HepG2 (cell line): ENCODE measurements at places on chromosomes 2 and 18. TPM values are rescaled to one million over a fixed set of nuclear protein-coding genes. Genes with fewer than 3 reads are reported as not detected.

GRCh38 chr2:6562771-6563170 lies 302.9 kb downstream of the CMPK2 start:
- no peak for DNase-seq

PSMD14 gene
- 149 and 231 TPM in 2 replicates for total RNA-seq

TEX44 gene
- not detected in 2 replicates for total RNA-seq

- no peak for DNase-seq
Measured at GRCh38 chr2:79447463-79447862, 65.4 kb upstream of the CTNNA2 start.

GRCh38 chr2:62787386-62787785 lies 81.9 kb downstream of the EHBP1 start:
- no peak for DNase-seq

TCF7L1 gene
- total RNA-seq, result 0.04 and 0.08 TPM in 2 replicates

DNA sequence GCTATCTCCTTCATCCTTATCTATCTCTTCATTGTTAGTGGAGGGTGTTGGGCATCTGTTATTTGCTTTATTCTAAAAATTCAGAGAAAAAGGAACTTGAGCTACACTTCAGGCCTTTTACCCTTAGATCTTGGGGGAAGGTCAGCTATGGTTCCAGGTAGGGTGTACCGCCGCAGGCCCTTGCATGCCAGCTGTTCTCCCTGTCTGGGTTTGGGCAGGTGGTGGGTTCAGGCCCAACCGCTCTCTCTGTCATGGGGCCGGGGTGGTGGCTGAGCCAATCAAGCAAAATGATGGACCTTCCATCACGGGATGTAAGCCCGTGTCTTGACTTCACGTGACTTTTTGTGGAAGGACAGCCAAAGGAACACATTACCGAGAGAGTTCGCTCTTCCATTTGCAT lies 231.1 kb downstream of the LDLRAD4 start:
- DNase-seq, result no peak

MAL gene
- not detected in 2 replicates for total RNA-seq

SLC4A5 gene
- 0.25 TPM in 1 of 2 replicates, not detected in the other for total RNA-seq

TMEM169 gene
- 4.3 and 4.5 TPM in 2 replicates for total RNA-seq

DNA sequence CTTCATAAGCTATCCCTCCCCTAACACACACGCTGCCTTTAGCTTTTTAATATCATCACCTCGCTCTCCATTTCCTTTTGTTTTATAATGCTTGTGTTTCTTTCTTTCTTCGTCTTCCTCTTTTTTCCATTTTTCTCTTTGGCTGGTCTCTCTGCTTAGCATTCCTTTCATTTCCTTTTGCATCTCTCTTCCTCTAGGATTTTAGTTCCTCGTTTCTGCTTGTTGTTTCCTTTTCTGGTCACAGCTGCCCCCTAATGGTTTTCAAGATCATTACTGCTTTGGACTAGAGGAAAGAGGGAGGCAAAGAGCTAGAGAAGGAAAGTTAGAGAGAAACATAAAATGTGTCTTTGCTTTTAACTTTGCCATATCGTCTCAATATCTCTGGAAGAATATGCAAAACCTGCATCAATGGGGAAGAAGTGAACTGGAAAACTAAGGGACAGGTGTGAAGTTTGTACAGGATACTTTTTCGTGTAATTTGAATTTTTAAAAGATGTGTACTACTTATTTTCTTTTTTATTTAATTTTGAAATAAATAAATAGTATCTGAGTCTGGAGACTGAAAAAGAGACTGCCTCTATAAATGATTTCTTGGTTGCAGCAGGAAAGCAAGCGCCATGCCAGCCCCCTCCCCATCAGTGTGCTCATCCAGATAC lies 6.3 kb upstream of the NRP2 start:
- DNase-seq, result peak; percentile 60

DNA sequence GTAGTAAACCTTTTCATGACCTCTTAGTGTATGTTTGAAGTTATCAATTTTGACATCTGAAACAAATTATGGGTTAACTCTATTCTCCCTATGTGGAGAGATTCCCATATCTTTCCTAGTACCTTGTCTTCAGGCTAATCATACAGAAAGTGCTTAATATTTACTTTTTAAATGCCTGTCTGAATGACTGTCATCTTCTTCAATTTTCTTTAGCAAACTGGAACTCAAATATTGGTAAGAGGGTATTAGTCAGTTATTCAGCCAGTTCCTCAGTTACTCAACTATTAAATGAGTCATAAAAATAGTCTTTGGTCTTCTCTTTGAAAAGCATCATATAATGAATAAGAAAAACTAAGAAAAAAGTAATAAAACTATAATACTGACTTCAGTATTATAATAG lies 1038.0 kb upstream of the PIK3C3 start:
- no peak for DNase-seq

- no peak for DNase-seq
Measured at GRCh38 chr2:151306621-151307020, 17.2 kb upstream of the NMI start.

EVX2 gene
- total RNA-seq, result not detected in 2 replicates

PLCD4 gene
- total RNA-seq, result not detected in 2 replicates

SEPTIN2 gene
- total RNA-seq, result 493 and 750 TPM in 2 replicates

CCT4 gene
- 340 and 437 TPM in 2 replicates for total RNA-seq

DNA sequence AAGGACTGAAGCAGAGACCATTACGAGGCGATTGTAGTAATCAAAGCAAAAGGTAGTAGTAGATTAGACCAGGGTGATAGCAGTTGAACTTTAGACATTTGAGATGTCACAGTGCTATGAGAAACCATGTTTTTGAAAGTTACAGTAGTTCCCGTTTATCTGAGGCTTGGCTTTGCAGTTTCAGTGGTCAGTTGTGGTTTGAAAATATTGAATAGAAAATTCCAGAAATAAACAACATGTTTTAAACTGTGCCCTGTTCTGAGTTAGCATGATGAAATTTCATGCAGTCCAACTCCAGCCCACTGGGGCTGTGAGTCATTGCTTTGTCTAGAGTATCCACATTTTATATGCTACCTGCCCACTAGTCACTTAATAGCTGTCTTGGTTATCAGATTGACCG lies 47.5 kb downstream of the ZNF638 start:
- no peak for DNase-seq

FARP2 gene
- total RNA-seq, result 43.3 and 45.4 TPM in 2 replicates

ATP6V1C2 gene
- total RNA-seq, result 0.04 TPM in 1 of 2 replicates, not detected in the other

DNA sequence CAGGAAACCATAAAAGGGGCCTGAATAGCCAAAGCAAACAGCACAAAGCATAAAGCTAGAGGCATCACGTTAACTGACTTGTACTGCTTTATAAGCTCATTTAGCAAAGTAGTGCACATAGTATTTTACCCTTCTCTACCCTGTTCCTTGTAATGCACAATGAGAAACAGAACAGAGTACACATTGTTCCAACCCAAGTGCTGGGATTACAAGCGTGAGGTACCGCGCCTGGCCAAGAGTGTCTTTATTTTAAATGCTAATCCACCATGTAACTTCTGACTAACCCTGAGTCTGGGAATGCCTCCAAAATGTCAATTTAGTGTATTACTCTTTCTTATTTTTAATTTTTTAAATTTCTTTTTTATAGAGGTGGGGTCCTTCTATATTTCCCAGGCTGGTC lies 46.4 kb upstream of the STON1 start:
- DNase-seq, result no peak

DNA sequence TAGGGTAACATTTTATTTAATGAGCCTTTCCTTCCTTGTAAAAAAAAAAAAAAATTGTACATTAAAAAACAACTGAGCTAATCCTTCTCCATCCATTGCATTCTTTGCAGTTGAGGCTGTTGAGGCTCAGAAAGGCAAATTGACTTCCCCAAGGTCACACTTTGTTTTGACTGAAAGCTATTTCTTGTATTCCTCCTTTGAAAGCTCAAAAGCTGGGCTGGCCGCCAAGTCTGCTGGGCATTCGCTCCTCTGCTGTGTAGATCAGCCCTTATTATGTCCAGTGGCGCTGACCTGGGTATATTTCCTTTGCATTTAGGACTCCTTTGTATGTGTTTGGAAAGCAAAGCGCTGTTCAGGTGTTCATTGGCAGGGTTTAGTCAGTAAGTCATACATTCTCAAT lies 44.0 kb downstream of the SGPP2 start:
- DNase-seq, result peak; percentile 27

DNA sequence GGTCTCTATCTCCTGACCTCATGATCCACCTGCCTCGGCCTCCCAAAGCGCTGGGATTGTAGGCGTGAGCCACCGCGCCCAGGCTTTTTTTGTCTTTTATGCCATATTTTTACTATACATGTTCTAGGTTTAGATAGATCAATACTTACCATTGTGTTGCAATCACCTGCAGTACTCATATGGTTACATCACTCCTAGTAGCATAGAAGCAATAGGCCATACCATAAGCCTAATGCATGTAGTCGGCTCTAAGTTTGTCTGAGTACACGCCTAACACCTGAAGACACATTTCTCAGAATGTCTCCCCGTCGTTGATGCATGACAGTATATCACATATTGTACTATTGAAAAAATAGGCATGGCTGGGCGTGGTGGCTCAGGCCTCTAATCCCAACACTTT lies 27.1 kb upstream of the TGIF1 start:
- no peak for DNase-seq

DNA sequence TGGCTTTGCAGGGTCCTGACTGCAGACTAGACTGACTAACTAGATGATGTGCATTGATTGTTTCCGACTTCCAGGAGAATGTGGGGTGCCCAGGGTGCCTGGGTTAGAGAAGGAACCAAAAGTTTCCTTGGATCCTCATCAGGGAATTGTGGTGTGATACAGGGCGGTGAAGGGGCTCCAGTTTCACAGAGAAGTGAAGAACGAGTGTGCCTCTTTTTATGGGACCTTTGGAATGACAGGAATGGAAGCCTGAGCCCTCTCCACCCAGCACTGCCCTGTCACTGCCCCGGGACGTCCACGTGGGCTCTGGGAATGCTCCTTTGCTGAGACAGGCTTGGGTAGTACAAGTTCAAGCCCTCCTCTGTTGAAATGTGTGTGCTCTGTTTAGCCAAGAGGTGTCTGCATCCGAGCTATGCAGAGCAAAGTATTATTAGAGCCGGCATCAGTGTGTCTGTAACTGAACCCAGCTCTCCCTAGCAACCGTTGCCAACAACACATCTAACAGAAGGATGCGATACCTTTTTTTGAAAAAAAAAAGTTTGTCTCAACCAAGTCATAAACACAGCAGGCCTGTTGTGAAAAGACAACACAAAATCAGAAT lies 183.6 kb downstream of the SMAD7 start:
- DNase-seq, result no peak

DNA sequence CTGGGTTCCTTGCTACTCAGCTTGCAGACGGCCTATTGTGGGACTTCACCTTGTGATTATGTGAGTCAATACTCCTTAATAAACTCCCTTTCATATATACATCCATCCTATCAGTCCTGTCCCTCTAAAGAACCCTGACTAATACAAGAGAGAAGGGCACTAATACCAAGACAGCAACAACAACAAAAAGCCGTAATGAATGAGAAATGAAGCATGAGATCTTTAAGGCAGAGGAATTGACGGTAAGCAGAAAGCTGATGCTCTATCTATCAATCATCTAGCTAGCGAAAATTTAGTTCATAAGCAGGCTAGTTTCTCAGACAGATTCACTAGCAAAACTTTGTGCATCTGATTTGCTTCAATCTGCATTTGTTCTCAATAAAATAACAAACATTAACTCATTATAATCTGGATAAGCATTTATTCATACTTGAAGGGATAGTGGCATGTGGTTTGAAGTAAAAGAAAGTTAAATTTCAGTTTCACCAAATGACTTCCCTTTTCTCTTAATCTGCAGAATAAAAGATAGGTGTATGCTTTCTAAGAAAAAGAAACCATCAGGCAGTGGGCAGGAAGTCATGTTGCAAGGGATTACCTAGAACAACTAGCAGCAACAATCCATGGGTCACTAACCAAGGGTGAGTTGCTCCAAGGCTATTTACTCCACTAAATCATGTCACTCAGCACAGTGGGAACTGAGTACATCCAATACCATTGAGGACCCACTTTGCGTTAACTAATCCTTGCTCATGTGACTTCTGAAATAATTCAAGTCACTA lies 376.5 kb downstream of the TMEM182 start:
- DNase-seq, result no peak

LPIN2 gene
- total RNA-seq, result 46.0 and 59.5 TPM in 2 replicates

GRCh38 chr2:128549094-128549493 lies 230.4 kb upstream of the HS6ST1 start:
- DNase-seq, result no peak

DNA sequence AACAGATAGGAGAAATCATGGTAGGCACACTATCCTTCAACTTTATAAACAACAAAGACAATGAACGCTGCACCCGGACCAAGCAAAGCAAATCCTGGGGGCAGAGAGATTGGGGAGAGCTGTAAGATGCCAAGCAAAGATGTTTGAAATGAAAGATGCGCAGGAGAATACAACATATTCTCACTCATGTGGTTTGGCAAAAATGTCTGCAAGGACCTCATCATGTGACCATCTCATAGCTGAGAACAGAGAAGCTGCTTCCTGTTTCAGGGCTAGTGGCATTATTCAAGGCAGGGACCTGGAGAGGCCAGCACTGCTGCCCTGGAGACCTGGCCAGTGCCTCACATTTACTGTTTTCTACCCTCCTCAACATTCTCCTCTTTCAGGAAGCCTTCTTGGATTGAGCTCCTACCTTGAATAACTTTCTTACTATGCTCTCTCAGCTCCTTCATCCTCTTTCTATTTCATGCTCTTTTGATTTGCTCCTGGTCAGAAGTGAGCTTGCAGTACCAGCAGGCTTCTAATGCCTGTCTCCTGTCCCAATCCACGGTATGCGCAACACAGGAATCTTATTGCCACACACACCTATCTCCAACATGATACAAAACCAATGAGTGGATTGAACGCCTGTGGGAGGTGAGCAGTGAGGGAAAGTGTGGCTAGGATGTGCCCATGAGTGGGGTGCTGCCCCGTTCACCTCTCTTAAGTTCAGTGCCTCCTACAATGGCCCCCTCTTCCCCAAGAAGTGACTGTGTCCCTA lies 133.0 kb downstream of the CELF4 start:
- no peak for DNase-seq

DNA sequence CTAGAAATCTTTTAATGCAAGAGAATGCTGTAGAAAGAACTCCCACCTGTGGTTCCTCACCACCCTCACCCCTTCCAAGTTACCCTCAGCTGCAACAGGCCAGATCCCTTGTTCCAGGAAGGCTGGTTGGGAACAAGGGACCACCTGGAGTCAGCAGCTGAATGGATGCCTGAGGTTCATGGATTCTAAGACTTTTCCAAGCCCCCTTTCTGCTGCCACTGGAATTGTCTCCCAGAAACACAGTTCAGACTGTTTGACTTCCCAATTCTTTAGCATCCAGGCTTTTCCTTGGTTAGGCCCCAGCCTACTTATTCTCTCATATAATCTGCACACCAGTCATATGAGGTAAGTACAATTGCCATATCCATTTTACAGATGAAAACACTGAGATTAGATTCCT lies 8.0 kb upstream of the ADCY3 start:
- DNase-seq, result no peak

TNFAIP6 gene
- not detected in 2 replicates for total RNA-seq

GRCh38 chr2:15582710-15583357 lies 8.8 kb upstream of the DDX1 start:
- DNase-seq, result no peak

- DNase-seq, result no peak
Measured at GRCh38 chr2:240919786-240920782, 13.9 kb downstream of the CROCC2 start.

PPP1R1C gene
- total RNA-seq, result 1.5 and 2.4 TPM in 2 replicates

- DNase-seq, result no peak
Measured at GRCh38 chr2:119474371-119475224, 42.9 kb downstream of the TMEM37 start.
